ENCODE measurements at places on chromosomes 6 and 20.

GRCh38 chr6:33118525-33119123 is 42.8 kb downstream of the HLA-DPB1 start:
- no peak for DNase-seq

- DNase-seq: no peak
These were observed 10.5 kb downstream of the PLN start for GRCh38 chr6:118558464-118559217.

DNA sequence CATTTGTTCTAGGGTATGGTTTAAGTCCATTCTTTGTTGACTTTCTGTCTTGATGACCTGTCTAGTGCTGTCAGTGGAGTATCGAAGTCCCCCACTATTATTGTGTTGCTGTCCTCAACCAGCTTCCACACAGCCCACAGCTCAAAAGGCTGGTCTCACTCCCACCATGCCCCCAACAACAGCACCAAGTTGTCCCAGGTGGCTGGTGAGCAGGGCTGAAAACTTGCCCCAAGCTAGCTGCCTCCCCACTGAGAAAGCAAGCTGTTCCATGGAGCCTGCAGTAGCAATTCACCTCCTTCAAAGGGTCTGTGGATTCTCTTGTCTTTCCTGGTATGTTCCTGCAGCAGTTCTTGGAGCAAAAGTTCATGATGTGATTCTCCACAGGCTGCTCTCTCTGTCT is 221.0 kb downstream of the SYNDIG1 start:
- DNase-seq: no peak

DNA sequence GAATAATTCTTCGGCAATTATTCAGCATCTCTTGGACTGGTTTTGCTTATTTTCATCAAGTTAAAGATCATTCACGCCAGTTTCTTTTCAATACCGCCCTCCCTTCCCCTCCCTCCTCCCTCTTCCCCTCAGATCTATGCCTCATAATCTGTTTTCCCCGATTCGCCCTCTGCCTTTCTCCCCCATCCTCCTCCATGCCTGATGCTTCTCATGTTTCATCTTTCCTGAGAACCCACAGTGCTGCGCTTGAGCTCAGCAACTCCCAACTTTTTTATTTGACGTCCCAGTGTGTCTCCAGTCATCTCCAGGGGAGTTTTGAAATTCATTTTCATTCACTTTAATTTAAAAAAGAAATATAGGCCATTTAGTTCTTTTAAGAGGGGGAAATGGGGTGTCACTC is 142.7 kb downstream of the PTPRT start:
- DNase-seq: no peak

DNA sequence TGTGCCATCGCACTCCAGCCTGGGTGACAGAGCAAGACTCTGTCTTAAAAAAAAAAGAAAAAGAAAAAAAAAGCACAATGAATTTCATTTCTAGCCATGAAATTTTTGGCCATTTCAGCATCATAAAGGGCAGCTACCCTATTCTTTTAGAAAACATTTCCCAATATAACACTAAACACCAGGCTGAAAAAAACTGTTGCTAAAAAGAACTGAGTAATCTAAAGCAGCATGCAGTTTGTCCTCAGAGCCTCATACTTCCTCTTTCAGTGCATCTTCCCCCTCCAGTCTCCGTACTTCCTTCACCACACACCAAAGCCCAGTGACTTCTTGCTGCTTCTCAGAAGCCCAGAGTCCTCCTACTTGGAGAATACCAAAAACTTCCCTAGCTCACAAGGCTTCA is 5.6 kb upstream of the IFNGR1 start:
- no peak for DNase-seq

DNA sequence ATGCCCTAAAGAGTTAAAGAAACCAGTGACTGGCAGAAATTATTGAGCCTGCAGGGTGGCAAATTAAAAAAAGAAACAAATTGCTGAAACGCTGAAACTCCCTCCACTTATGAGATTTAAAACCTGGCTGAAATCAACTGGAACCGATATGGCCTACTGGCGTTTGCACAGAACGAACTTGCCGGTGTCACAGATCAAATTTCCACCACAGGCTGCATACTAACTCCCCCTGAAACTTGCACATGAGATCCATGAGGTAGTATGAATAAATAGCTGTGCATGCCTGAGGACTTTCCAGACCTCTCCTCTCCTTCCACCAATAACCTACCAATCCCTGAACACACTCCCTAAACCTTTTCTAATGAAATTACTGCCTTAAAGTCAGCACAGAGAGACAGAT is 150.4 kb downstream of the RNGTT start:
- DNase-seq: no peak

DNA sequence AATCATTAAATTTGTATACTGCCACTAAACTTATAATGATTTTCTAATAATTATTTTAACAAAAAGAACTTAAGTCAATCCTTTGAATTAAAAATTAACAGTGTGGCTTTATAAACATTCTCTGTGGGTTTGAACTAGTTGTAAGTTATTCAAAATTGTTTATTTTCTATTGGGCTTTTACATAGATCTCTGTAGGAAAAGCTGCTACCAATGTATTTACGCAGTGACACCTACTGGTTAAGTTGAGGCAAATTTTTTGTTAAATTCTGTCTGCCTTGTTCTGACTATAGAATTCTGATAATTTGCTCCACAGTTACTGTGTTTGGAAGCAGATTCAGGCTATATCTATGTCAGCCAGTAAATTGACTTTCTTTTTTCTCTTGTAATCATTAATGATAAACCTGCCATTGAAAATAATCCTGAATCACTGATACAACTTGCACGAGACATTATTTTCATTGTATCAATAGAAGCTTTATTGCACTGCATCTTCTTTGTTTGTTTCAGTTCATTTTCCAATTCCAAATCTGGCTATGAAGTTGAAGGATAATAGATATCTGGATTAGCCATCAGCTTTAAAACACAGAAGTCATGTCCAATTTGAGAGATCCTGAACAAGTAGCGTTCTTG is 66.0 kb upstream of the UTRN start:
- no peak for DNase-seq

DNA sequence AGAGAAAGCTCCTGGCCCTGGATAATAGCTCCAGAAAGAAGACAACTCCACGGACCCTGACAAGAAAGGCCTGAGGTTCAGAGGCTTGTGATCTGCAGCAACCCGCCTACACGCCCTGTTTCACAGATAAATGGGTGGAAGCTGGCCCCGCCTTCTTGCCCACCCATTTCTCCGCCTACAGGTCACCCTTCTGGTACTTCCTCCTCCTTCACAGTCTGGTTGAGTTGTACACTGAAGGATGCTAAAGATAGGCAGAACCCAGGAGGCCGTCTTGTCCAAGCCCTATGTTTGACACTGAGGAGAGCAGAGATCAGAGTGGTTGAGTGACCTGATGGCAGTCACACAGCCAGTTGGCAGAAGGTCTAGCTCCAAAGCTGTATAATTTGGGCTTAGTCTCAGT is 34.2 kb upstream of the MDGA1 start:
- DNase-seq: peak; percentile 14

DNA sequence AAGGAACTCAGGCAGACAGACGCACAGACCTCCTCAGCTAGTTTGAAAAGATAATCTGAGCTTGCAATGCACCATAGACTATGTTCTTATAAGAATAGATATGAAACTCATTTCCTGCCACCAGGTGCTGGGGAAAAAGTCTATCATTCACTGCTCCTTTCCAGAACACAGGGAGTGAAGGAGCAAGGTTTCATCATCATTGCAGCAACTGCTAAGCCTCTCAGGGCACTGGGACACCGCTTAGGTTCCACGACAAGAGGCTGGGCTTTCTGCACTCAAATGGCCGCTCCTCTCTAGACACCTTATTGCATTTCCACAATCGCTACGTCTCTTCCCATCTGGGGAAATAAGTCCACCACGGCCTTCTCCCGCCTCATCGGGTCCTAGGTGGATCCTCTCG is 418.5 kb upstream of the JARID2 start:
- no peak for DNase-seq

DNA sequence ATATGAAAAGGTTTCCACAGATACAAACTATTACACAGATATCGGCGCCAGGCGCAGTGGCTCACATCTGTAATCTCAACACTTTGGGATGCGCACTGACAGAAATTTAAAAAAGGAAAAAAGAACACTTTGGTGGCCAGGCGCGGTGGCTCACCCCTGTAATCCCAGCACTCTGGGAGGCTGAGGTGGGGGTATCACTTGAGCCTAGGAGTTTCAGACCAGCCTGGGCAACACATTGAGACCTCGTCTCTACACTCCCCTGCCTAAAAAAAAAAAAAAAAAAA is 41.6 kb downstream of the NUDT3 start:
- DNase-seq: no peak

DNA sequence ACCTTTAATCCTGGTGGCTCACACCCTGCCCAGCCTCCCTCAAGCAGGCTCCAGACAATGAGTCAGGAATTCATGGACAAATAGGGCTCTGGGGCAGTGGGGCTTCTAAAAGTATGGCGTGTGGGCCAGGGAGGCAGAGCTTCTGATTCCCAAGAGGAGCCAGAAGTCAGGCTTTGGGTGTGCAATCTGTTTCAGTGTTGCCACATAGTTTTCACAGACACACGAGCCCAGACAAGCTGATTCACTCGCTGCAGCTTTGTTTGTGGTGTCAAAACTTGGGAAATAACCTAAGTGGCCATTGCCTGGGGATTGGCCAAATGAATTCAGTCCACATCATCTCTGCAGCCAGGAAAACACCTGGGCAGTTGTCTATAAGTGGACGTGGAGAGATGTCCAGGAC is 9.2 kb downstream of the PEDS1 start:
- no peak for DNase-seq

DNA sequence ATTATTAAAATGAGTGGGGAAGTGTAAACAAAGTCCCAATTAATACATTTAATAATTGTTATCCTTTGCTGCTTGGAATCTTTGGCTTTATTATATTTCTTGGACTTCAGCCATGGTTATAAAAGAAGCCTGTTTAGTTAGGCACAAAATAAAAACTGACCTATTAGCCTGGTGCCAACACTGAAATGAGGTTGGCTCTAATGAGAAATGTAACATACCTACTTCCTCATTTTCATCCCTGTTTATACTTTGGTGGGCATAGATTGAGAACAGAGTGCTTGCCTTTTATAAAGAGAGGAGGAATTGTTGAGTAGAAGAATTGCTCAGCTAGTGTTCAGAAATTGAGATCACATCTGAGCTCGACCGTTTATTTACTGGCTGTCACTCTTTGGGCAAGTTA is 471.3 kb downstream of the UTRN start:
- no peak for DNase-seq

DNA sequence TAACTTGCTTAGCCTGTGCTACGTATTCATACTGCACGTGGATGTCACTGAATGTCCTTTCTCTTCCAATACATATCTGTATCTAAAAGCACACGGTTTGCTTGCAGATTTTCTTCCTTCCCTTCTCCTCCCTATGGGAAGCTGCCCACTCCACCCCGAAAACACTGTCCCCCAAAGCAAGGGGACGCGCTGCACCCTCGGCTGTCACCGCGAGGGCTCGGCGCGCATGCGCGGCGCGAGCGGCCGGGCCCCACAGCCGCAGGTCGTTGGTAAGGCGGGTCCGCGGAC is 659 bp downstream of the TMX4 start:
- DNase-seq: peak; percentile 39

- no peak for DNase-seq
These were observed 131.1 kb upstream of the MYLIP start for GRCh38 chr6:15997586-15998388.

- no peak for DNase-seq
These were observed 108.6 kb downstream of the ATP9A start for GRCh38 chr20:51659491-51660050.

DNA sequence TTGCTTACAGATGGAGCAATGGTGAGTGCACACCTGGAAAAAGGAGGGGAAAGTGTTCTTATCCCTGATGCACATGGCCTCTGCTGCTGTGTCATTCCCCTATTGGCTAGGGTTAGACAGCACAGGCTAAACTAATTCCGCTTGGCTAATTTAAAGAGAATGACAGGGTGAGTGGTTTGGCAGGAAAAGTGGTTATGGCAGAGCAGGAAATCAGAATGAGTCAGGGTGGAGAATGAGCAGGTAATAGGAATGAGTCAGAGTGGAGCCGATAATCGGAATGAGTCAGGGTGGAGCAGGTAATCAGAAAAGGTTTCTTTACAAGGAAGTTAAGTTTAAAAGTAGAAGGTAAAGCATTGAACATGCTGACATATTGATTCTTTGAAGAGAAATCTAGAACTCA is 355.5 kb upstream of the HTR1E start:
- DNase-seq: no peak

- no peak for DNase-seq
These were observed 157.3 kb upstream of the ATXN1 start for GRCh38 chr6:16918586-16918985.

DNA sequence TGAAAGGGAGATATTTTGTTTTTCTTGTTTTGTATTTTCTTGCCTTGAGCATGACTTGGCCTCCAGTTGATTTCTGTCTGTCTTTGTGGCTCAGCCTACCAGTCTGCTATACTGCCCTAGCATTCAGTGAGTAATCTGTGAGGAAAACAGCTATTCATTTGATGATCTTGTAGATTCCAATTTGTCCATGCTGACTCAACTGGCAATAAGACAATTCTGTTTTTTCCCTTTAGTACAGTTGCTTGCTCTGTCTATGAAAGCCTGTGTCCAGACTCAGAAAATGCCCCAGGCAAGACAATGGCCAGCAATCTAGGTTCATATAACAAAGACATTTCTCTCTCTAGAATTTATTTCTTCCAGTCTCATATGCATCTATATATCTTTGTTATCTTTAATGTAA is 10.9 kb upstream of the SOX4 start:
- DNase-seq: no peak

- DNase-seq: no peak
These were observed 157.8 kb downstream of the SLC22A3 start for GRCh38 chr6:160505970-160506369.
